ENCODE measurements at places on chromosomes 3 and 15.
A peak's percentile ranks its signal among the peaks of the same experiment; 100 is the strongest.

- H3K27ac ChIP-seq: no peak overlapping the region
- H3K36me3 ChIP-seq: peaks cover 9% of the 10 kb centered on the region
- H3K27me3 ChIP-seq: no peaks in the 10 kb centered on the region
- H3K4me1 ChIP-seq: no peaks in the 10 kb centered on the region
Measured at GRCh38 chr3:196931828-196932587, 10.3 kb downstream of the NCBP2 start.

DNA sequence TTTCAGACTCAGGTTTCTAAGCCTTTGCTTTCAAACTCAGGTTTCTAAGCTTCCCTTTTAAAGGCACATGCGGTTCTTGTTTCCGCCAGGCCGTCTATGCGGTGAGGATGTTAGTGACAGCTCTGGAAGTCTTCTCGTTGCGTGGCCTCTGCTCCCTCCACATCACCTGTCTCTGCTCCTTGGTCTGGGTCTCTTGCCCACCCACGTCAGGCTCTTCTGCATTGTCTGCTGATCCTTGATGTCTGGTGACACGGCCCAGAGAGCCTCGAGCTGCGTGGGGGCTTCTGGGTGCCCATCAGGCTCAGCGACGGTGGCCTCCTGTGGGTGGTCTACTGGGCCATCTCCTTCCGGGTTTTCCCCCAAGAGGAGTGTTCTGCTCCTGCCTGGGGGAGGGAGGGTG is 30.5 kb downstream of the KLF13 start:
- no peak for DNase-seq
- H3K27me3 ChIP-seq: no peaks in the 10 kb centered on the region
- peaks cover 99% of the 10 kb centered on the region for H3K4me1 ChIP-seq
- H3K36me3 ChIP-seq: no peaks in the 10 kb centered on the region
- H3K27ac ChIP-seq: peak overlapping the region; percentile 99

GRCh38 chr3:280681-281080 is 84.1 kb downstream of the CHL1 start:
- H3K4me1 ChIP-seq: no peaks in the 10 kb centered on the region
- H3K36me3 ChIP-seq: no peaks in the 10 kb centered on the region
- H3K27ac ChIP-seq: no peak overlapping the region
- no peaks in the 10 kb centered on the region for H3K27me3 ChIP-seq
- H3K4me3 ChIP-seq: no peak overlapping the region

DNA sequence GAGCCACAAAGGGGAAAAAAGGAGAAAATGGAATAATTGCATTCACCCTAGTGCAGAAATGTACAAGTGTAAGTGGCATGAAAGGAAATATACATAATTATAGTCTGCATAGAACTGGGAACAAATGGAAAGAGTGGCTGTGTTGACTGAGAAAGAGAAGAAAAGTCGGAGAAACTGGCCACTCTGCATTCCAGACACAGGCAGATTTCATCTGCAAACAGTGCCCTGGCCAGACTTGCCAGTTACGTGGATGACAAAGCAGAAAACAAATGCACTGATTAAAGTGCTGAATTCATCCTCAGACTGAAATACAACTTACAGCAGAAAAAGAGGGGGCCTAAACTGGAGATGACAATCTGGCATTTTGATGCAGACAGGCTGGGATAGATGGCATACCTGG is 129.8 kb downstream of the FGF12 start:
- no peaks in the 10 kb centered on the region for H3K36me3 ChIP-seq
- no peak overlapping the region for H3K4me3 ChIP-seq
- no peak for DNase-seq

DNA sequence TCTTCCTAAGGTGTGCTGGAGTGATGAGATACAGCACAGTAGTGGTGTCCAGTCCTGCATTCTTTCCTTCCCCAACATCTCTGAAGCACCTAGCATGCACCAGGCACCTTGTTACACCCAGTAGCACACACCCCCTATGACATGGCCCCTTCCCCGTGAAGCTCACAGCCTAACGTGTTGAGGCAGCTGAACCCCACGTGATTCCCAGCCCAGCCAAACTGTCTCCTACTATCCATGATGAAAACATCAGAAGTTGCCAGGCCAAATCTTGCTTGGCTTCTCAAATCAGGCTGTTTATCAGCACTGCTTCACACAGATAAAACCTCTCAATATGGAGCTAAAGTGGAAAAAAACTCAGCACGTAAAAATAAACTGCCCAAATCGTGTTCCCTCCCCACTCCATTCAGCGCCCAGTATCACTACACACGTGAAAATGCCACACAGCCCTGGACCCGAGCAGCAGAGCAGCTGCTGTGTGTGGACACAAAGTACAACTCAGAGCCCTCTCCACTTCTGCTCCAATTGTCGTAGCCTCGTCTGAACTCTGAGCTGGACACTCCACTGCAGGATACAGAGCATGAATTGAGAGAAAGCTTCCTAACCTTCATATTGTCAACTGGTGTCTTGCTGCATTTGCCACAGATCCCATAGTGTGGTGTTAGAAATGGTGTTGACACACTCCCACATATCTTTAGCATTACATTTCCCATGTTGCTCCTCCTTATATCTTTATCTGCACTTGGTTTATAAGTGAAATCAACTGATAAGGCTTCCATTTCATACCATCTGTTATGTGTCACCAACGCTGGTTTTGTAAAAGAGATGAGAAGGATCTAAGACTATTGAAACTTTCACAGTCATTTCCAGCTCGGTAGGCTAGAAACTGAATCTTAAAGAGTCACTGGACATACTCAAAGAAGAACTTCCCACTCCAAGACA is 279.8 kb downstream of the RORA start:
- no peak for DNase-seq
- H3K36me3 ChIP-seq: no peaks in the 10 kb centered on the region
- no peak overlapping the region for H3K4me3 ChIP-seq
- no peaks in the 10 kb centered on the region for H3K4me1 ChIP-seq

DNA sequence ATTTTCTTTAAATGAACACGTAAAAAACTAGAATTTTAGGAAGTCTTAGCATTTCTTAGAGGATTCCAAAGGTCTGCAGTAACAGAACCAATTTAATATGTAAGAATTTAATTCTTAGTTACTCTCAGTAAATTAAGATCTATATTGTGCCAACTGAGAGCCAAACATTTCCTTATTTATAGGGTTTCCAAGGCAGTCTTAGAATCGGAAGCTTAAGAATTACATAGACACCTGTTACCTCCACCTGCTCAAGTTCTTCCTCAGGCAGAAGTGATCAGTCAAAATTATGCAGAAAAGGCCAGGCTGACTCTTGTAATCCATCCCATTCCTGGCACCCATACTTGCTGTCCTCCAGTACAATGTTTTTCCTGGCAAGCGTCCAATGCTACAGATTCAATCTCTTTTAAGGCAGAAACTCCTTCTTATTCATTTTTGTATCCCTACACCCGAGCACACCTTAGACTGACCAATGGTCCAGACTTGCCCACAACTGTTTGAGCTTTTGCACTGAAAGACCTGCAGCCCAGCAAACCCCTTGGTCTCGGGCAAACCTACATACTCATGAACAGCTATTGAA is 64.3 kb downstream of the NCEH1 start:
- H3K36me3 ChIP-seq: no peaks in the 10 kb centered on the region
- H3K4me1 ChIP-seq: no peaks in the 10 kb centered on the region
- no peaks in the 10 kb centered on the region for H3K27me3 ChIP-seq
- no peak for DNase-seq

- H3K27me3 ChIP-seq: no peaks in the 10 kb centered on the region
- peaks cover 11% of the 10 kb centered on the region for H3K4me1 ChIP-seq
- H3K27ac ChIP-seq: no peak overlapping the region
- no peak for DNase-seq
- peaks cover 50% of the 10 kb centered on the region for H3K36me3 ChIP-seq
Measured at GRCh38 chr3:183524476-183524875, 31.0 kb downstream of the KLHL6 start.
